ENCODE measurements at places on chromosomes 2 and 18.

DNA sequence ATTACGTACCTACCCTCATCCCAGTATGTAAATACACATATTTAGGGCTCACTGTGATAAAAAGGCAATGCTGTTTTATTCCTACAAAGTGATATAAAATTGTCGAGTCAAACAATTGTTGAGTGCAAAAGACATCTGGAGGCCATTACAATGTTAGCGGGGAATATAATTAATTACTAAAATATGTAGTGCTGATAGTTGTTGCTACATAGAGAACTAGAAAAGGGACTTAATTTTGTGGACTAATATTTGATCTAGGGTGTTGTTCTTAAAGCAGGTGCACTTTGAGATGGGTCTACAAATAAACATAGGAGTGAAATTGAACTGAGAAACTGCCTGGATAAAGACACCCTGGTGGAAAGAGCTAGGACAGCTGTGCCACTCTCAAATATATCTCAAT is 300.1 kb downstream of the NOL4 start:
- DNase-seq: no peak

DNA sequence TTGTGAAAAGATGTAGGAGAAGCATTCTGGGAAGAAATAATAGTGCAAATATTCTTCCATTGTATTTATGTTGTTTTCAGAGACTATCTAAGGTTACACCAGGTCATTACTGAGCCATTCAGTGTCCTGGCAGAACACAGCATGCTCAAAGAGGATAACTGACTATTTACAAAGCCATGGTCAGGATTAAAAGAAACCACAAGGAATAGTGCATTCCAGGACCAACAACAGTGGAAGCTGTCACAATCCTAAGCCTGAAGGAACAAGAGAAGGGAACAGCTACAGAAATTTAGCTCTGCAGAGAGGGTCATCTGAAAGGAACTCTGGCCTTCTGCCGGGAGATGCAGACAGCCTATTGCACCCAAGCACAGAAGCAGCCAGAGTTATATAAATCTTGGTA is 116.7 kb downstream of the DSC3 start:
- no peak for DNase-seq

DNA sequence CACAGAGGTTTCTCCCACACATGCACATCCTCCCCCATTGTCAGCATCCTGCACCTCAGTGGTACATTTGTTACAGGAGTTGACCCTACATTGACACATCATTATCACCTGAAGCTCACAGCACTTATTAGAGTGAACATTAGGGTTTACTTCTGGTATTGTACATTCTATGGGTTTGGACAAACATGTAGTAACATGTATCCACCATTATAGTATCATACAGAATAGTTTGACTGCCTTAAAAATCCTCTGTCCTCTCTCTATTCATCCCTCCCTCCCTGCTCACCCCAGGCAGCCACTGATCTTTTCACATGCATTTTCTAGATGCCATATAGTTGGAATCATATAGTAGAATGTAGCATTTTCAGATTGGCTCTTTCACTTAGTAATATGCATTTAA is 53.5 kb downstream of the NXPH2 start:
- DNase-seq: no peak

DNA sequence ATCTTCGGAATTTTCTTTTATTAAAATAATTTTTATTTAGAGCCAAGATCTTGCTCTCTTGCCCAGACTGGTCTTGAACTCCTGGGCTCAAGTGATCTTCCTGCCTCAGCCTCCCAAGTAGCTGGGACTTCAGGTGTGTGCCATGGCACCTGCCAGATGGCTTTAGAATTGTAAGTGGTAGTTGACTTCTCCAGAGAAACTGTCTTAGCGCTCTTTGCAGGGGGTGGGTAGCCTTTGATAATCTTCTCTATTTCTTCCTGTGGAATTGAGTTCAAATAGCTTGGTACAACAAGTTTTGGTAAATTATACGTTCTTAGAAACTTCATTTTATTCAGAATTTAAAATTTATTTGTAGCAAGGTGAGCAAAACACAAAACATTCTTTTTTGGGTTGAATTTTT is 113.3 kb downstream of the LDLRAD4 start:
- no peak for DNase-seq

- no peak for DNase-seq
These were observed 6.7 kb downstream of the TGIF1 start for GRCh38 chr18:3456686-3457069.

GRCh38 chr2:229870903-229871656 is 50.7 kb downstream of the TRIP12 start:
- DNase-seq: no peak

DNA sequence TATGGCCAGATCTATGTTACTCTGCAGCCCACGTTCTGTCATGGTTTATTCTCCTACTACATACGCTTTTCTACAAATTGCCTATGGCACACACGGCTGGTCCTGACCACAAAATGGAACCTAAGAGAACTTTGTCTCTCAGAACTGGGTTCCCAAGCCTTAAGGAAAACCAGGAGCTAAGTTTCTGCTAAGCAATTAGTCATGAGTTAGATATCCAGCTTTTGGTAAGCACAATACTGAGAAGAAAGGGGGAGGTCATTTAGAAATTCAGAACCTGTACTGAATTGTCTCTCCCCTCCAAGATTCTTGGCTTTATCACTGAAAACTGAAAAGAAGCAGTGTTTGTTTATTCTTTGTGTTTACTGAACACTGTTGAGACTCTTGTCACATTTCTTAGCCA is 283.5 kb upstream of the TANK start:
- DNase-seq: no peak

- no peak for DNase-seq
These were observed 134.8 kb downstream of the ZNF385B start for GRCh38 chr2:179726461-179727180.

DNA sequence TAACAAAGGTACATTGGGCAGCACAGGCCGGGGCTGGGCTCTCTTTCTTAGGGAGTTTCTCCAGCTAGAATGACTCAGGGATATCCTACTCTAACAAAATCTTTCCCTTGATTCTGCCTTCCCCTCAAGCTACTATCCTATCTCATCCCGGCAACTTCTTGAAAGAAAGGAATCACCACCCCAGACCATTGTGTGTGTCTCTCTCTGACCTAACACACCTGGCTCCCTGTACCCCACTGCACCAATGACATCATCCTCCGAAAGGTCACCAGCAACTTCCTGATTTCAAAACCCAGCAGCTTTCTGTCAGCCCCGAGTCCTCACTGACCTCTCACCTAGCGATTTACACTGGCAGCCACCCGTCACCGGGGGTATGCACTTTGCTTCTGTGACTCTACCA is 72.1 kb upstream of the MAP4K4 start:
- no peak for DNase-seq

GRCh38 chr2:19801367-19802080 is 100.3 kb downstream of the TTC32 start:
- peak; percentile 83 for DNase-seq

GRCh38 chr2:221943076-221943810 is 355.6 kb downstream of the PAX3 start:
- DNase-seq: no peak

DNA sequence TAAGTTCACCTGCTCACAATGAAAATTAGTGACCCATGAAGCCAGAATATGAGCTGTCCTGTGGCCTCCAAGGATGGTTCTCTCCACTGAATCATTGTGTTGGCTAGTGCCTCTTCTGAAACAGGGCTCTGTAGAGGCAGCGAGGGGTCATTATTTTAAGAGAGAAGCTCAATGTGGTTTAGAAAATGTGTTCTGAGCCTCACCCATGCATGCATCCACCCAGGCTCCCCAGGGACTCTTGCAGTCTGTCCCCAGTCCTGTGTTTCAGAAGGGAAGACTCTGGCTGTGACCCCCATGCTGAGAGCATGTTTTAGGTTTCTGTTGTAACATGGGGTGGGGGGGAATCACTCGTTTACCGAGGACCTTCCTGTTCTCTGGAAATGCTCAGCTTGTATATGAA is 135.2 kb downstream of the RNF144A start:
- DNase-seq: no peak

- DNase-seq: no peak
These were observed 18.9 kb upstream of the WDR33 start for GRCh38 chr2:127829845-127830246.

- DNase-seq: no peak
These were observed 31.0 kb upstream of the NFE2L2 start for GRCh38 chr2:177295484-177295883.

DNA sequence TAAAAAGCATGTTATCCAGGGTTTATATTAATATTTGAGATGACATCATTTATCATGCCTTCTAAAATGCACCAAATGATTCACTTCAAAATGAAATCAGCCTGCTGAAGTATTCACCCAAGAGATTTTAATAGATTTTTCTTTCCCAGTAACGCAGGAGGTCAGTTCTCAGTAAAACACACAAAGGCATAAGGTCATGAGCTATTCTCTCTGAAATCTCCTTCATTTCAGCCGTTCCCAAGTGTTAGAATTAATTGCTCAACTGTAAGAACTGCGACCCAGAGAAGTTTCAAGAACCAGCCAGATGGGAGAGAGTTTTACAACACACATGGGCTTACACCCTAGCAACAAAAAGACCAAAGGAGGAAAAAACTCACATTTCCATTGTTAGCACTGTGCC is 84.2 kb upstream of the PHLPP1 start:
- DNase-seq: no peak

DNA sequence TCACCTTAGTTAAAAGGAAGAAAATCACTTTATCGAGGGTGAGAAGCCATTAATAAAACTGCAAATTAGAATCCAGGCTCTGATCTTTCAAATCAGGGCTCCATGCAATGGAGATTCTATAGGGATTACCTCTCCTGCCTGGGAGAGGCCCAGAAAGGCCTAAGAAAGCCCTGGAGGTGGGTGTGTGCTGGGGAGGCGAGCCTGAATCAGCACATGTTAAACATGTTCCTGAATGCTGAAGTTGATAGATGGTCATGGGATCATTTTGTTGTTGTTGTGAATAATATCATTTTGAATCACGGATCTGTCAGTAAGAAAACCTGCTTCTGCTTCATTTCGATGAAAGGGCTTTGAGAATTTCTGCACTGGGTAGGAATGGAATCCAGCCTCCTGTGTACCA is 254.3 kb downstream of the ACKR3 start:
- no peak for DNase-seq

GRCh38 chr18:58041633-58042032 is 2.4 kb upstream of the NEDD4L start:
- no peak for DNase-seq

DNA sequence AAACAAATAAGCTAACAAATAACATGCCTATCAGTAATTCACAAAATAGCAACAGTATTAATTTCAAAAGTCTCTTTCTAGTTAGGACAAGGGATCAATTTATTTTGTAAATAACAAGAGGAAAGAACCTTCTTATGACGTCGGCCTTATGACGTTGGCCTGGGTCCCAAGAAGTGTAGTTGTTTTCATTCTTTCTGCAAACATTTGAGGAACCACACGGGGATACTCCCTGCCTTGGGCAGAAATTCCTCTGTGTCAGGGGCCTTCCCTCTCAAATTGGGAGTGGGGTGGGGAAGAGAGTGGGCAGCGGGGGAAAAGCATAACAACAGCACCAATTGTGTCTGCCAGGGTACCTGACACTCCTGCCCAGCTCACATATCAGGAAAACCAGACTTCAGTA is 1.3 kb downstream of the CCDC68 start:
- no peak for DNase-seq

DNA sequence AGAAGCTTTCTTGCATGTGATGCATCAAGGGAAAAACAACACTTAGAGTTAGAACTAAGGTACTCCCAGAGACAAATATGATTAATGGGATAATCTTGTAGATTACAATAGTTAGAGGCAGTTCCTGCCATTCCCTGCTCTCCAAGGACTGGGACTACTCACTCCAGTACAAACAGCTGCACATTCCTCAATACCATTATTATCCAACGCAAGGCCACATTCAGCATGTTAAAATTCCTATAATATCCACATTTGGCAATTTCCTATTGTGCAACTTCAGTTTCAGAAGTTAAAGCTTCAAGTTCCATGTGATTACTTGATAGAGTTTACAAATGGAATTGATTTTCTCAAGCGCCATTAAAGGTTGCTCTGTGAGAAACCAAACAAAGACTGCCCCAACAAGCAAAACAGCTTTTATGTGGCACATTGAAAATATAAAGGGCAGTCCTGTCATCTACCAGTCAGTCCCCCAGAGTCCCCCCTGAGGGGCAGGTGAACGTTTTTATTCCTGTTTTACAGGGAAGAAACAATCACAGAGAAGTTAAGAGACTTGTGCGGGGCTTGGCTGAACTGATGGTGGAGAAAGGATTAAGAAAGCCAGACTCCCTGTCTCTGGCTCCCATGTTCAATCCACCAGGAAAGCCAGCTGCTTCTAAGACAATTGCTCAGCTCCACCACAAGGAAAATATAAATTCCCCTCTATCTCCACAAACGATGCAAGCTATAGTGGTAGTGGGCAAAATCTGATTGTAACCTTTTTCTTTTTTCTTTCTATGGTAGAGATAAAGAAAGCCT is 72.6 kb downstream of the TXNL1 start:
- DNase-seq: no peak

DNA sequence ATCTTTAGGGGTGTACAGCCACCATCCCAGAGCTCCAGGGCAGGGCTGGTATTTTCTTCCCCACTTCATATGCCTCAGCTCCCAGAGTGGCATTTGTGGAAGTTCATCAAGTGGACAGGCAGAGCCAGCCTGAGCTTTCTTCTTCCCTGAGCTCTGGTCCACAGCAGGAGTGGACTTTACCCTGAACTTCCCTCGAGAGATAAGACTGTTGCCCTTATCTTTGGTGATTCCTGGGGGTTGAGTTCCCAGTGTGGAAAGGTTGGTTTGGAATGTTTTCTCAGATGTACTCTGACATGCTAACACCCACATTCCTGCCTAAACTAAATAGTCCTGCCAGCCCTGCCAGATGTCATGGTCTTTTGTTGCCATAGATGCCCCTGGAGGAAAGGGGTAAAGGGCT is 62.0 kb upstream of the LGALSL start:
- DNase-seq: no peak

Data from heart left ventricle (tissue), 16 donors.